ENCODE measurements at places on chromosomes 5 and 9.

DNA sequence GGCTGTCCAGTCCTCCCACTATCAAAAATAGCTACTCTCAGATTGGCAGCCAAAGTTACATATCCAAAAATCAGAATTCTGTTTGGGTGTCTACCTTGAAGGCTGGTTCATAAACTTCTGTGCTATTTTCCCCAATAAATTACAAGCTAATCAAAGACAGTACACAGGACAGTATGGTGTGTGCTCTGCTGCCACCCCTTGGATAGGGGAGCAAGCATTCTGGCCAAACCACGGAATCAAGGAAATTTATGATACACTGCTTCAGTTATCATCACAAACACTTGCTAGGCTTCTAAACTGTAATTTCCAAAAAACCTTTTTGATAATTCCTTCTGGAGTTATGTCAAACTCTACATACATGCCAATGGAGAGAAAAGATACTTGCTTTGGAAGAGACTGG is 15.9 kb downstream of the ETF1 start:
- DNase-seq: no peak

- no peak for DNase-seq
These were observed 15.6 kb upstream of the DAB2 start for GRCh38 chr5:39440192-39440957.

DNA sequence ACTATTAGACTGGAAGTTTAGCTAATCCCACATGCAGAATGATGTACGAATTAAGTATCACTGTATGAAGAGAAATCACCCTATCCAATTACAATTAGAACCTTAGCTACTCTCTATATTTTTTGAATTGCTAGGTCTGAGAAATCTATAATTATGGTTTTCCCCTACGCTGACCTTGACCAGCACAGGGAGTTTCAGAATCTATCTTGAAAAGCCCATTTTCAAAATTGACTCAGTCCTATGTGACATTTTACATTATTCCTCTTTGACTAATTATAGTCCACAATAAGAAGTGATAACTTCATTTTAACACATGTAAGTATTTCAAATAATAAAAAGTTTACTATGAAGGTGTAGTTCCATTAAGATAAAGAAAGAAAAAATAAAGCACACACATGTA is 21.5 kb downstream of the NUDT12 start:
- no peak for DNase-seq

GRCh38 chr9:7212101-7212500 is 454.3 kb downstream of the KDM4C start:
- DNase-seq: no peak

- DNase-seq: no peak
These were observed 142.1 kb downstream of the LIFR start for GRCh38 chr5:38414348-38414747.

DNA sequence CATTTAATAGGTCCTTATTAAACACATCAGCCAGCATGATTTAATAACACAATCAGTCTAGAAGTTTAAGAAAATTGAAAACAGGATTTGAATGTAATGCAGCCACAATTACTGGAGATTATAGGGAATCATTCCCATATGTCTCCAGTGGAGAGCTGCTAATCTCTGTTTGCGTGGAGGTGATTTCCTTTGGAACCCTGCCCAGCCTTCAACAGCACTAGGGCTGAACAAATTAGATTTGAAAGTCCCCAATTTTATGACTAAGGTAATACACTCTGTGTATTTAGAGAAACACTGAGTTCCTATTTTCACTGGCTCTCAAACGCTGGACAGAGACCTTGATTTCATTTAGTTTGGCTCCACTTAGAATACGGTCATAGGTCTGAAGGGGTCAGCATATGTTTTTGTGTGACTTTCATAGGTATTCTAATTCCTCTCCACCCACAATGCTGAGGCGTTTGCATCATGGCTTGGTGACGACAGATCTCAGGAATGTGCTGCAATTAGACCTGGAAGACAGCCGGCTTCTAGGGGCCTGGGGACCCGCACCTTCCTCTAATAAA is 508.3 kb downstream of the EBF1 start:
- no peak for DNase-seq

GRCh38 chr5:131377785-131378325 is 114.0 kb downstream of the CDC42SE2 start:
- no peak for DNase-seq

GRCh38 chr9:114799441-114799840 is 6.4 kb downstream of the TNFSF15 start:
- DNase-seq: no peak
